IMR-90 (cell line): ENCODE measurements at places on chromosomes 12 and 14.
A peak's percentile ranks its signal among the peaks of the same experiment; 100 is the strongest.

- no peak for DNase-seq
Observed at GRCh38 chr12:92138626-92139025, 7.0 kb downstream of the BTG1 start.

DNA sequence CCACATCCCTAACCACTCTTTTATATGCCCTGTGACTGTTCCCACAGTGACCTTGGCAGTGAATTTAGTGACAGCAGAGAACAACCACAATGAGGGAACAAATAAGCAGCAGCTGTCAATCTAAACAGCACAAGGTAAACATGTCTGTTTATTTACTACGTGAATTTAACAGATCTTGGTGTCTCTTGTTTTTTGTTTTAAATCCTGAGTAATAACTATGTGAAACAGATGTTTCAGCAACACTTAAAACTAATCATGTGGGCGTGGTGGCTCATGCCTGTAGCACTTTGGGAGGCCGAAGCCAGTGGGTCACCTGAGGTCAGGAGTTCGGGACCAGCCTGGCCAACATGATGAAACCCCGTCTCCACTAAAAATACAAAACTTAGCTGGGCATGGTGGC, 17.0 kb upstream of the CFAP54 start:
- DNase-seq = no peak

DNA sequence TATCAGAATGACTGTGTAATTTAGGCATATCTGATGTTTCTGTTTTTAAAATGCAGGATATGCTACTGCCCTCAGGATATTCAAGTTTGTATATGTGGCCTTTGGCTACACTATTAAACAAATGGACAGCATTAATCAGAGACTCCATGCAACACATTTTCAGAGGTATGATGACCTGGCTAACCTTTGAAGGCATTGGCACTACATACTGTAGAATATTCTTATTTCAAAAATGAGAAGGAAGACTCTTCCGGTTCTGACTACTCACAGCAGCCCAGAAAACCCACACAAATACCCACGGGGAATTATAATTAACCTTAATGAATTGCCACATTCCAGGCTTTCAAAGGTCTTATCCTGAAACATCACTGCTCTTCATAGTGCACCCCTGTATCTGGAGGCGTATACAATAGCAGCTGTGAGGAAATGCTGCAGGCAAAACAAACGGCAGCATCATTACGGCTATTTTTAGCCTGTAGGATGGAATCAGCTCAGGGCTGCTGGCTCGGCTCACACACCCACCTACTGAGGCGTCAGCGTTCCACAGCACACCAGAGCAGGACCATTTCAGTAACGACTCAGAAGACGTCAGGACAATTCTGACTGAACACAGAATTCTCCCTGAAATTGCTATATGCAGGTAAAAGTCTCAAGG, 648.5 kb downstream of the RPS29 start:
- DNase-seq = peak; percentile 70

DNA sequence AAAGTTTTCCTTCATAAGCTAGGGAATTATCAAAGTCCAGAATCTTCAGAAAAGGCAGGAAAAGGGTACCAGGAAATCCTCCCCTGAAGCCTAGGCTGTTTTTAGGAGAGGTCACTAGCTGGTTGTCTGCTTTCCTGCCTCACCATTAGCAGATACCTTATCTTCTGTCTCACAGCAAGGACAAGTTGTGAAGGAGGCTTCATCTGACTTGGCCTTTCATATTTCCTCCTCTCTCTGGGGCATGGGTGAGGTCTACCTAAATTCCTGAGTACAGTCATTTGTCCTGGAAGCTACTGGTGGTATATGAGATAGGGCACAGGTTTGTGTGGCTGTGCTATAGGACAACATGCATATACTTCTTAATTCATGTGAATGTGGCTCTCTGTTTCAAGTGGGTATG, 2.3 kb downstream of the FOXJ2 start:
- no peak for DNase-seq

DNA sequence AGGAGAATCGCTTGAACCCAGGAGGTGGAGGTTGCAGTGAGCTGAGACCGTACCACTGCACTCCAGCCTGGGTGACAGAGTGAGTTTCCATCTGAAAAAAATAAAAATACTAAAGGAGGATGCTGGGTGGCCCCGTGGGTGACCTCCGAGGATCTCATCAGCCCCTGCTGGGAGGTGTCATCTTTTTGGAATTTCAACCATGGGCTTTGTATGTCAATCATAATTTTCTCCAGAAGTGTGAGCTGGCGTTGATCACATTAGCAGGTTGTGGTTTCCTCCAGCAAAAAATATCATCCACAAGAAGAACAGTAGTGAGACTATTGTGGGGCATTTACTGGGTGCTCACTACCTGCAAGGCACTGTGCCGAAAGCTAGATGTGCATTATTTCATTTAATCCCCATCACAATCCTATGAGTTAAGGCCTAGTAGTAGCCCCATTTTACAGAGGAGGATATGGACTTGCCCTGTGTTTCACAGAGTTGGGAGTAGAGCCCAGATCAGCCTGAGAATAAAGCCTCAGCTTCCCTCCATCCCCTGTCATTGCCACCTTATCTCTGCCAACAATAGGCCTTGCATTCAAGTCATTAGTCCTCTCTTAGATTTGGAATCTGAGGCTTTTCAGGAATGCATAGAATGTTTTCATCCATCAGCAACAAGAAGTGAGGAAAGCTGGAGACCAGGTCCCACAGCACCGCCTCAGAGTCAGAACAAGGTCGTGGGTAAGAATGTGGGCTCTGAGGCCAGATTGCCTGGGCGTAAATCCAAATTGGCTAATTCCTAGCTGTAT, 39.8 kb downstream of the SVOP start:
- peak; percentile 32 for DNase-seq

- peak; percentile 35 for DNase-seq
Observed at GRCh38 chr12:86134561-86134960, 121.6 kb downstream of the MGAT4C start.

DNA sequence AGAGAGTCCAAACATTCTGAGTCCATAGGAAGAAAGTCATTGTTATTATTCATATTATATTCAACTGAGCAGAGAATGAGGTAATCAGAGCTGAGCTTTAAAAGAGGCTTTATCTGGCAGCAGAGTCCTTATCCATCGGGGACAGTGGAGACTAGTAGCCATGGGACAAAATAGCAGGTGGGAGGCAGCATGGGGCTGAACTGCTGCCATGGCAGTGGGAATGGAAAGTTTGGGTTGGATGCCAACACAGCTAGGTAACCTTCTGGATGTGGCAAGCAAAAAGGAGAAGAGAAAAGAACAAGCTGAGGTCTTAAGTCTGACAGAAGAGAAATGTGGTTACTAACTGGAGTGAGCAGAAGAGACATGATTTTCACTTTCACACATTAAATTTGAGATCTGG, 71.0 kb upstream of the CDKN3 start:
- no peak for DNase-seq

- no peak for DNase-seq
Observed at GRCh38 chr12:21350975-21351374, 16.3 kb upstream of the SLCO1A2 start.

GRCh38 chr14:101025131-101025530, 121.6 kb upstream of the RTL1 start:
- DNase-seq = no peak

GRCh38 chr14:73014105-73014504, 12.8 kb downstream of the ZFYVE1 start:
- DNase-seq = peak; percentile 83
